ENCODE measurements at places on chromosomes 12 and 14.

DNA sequence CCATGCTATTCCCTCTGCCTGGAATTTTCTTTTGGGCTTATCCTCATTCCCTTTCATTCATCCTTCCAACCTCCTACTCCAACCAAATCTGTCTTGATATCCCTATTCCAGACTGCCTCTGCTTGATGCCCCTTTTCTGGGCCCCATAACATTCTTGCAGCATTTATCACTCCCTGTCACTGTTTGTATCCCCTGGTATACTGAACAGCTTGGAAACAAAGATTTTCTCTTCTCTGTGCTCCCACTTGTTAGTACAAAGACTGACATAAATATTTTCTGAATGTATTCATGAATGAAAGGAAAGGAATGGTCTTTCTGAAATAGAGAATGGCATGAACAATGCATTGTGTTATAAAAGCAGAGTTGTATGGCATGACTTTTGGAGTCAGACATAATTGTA, 7.5 kb downstream of the IRAK4 start:
- DNase-seq, result no peak

DNA sequence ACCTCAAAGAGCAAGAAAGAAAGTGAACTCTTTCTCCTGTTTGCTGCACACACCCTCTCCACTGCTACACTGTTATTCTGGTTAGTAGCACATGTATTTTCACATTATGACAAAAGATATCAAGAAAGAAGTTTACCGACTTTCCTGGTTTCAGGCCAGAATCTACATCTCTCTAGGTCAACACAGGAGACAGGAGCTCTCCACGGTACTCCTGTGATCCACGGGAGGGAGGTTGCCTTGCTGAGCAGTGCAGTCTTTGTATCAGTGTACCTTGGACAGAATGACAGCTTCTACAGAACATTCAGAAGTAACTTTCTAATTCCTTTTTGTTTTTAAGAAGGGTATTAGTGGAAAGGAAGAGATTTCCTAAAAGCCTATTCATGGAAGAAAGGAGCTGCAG, 805.6 kb downstream of the NRXN3 start:
- no peak for DNase-seq

- no peak for DNase-seq
These were observed 148.9 kb downstream of the PPM1H start for GRCh38 chr12:62785941-62786559.

- no peak for DNase-seq
These were observed 4.3 kb downstream of the SLC16A7 start for GRCh38 chr12:59600171-59600570.

DNA sequence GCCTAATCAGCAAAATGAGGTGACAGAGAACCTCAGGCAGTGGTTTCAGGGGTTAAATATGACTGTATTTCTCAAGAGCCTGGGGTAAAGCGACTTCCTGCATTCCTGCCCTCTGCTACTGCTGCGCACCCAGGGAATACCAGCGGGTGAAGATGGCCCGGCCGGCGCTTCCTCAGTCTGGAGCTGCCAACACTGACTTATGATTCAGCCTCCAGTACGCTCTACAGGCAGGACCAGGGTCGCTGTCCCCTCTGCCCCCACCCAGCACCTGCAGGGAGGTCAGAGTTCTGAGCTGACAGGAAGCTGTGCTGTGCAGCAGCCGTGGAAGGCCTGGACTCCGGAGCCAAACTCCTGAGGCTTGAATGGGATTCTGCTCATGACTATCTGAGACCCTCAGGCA, 127.9 kb downstream of the PIWIL1 start:
- DNase-seq, result no peak

DNA sequence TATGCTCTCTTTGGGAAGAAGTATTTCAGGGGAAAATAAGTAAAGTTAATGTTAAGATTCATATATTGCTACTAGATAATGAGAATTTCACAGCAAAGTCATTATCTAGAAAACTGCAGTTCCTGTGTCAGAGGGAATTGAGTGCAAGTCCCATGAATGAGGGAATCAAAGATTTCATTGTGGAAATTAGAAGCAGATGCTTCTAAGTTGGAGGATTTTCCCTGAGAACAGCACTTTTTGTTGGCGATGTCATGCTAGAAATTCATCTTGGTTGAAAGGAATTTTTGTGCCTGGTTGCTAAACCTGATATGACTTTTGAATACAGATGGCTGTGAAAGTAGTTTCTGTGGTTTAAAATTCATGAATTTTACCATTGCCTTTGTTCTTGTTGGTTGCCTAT, 25.6 kb downstream of the FRMD6 start:
- DNase-seq, result no peak

DNA sequence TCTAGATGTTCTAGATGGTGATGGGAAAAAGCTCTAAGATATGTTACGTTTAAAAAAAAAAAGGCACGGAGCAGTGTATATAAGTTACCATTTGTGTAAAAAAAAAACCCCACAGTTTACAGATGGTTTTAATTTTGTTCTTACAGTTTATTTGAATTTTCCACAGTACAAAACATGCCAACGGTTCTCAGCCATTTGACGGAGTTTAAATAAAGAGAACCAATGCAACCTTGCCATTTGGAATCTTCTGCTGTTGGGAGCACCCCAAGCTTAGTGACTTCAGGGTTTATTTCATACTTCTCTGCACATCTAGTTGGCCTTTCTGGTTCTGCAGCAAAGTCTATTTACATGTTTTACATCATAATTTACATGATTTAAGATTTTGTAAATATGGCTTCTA, 7.7 kb upstream of the HPD start:
- no peak for DNase-seq
